ENCODE measurements at places on chromosomes 5 and 9.

GRCh38 chr9:32968101-32969011, 33.1 kb downstream of the APTX start:
- peak; percentile 63 for DNase-seq

DNA sequence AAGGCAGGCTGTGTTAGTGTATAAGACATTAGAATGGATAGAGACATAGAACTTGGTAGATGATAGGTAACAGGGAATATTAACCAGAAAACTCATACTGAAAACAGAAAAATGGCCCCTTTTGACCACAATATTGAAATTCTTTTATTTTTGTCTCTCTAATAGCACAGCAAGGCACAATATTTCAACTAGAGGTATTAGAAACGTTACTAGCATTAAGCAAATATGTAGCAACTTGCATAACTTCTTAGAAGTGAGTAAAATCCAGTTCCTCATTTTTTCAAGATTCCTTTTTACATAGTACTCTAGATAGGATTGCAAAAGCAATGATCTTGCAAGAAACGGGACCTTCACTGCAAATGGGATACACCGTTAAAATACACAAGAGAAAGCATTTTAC, 102.7 kb upstream of the VCAN start:
- DNase-seq, result no peak

DNA sequence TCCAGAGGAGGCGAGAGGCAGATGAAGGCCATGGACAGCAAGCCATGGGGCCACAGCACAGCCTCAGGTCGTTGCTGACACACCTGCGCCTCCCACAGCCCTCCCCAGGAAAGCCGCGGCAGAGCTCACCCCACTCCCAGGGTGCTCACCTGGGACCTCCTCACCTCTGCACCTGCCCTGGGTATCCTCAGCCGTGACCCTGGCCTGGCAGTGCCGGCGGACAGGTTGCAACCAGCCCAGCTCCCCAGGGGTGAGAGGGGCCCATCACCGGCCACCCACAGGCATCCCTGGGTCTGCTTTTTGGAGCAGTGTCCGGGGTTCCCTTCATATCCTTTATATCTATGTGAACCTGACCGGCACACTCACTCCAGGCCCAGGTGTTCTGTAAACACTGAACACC, 30.4 kb upstream of the FCN1 start:
- DNase-seq, result no peak

DNA sequence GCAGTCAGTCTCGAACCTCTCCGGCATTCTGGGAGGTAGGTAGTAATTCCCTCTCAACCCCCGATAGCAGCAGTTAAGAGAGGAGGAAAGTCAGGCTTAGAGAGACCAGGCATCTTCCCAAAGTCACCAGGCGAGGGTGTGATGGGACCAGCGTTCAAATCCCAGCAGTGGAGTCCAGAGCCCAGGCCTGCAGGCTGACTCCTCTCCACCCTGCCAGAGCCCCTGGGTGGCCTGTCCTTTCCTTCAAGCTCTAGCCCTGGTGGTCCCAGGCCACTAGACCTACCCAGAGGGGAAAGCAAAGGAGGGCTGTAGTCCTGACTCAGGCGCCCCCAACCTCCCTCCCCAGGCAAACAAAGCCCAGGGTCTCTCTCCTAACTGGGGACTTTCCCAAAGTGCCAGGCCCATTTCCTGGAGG, 4.2 kb upstream of the NR5A1 start:
- no peak for DNase-seq

GRCh38 chr5:55533521-55534435, 986 bp downstream of the PLPP1 start:
- no peak for DNase-seq

DNA sequence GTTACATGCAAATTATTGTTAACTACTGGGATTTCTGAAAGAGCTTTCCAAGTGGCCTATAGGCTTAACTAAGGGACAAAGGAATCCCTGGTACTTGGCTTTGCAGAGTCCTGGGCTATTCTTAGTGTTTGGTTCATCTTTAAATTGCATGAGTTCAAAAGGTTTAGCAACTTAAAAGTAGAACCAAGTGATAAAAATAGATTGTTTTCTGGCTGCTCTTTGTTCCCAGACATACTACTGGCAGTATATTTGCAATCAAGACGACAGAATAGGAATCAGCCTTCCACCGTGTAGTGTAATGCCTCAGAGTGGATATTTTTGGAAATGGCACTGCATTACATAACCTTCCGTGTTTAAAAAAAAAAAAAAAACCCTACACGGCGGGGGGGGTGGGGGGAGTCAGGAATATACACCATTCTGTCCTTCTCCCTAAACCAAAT, 1.0 kb downstream of the NREP start:
- no peak for DNase-seq

DNA sequence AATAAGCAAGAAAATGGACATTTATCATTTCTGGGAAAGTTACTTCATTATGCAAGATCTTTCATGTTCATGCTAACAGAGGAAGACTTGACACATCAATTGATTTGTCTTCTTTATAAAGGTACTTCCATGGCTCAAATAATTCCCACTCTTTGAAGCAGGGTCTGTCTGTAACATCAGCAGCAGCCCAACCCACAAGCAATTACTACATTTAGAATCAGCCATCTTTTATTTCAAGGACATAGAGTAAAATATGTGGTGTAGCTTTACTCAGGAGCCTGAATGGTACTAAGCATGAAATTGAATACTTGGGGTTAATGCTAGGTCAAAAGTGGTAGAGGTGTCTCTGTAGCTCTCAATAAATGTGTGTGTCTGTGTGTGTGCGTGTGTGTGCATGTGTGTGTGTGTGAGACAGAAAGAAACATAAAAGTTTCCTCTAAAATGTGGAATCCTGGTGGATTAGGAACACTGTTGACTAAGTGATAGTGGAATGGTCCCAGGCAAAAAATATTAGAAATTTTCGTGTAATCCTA, 581.1 kb downstream of the CAAP1 start:
- DNase-seq, result no peak
